ENCODE measurements at places on chromosomes 4 and X.

- DNase-seq: no peak
Measured at GRCh38 chr4:169744601-169745000, 13.1 kb downstream of the HPF1 start.

GRCh38 chrX:2404776-2405175, 96.0 kb downstream of the DHRSX start:
- no peak for DNase-seq

- no peak for DNase-seq
Measured at GRCh38 chr4:61198686-61199085, 1.4 kb upstream of the ADGRL3 start.

GRCh38 chrX:781224-782204, 150.9 kb downstream of the SHOX start:
- DNase-seq: no peak

Data from hypothalamus (tissue), 51 donors.